ENCODE measurements at places on chromosomes 4 and X. TPM values are rescaled to one million over a fixed set of nuclear protein-coding genes. Genes with fewer than 3 reads are reported as not detected.

- DNase-seq, result no peak
Measured at GRCh38 chr4:106627051-106627450, 258.5 kb upstream of the GIMD1 start.

DNA sequence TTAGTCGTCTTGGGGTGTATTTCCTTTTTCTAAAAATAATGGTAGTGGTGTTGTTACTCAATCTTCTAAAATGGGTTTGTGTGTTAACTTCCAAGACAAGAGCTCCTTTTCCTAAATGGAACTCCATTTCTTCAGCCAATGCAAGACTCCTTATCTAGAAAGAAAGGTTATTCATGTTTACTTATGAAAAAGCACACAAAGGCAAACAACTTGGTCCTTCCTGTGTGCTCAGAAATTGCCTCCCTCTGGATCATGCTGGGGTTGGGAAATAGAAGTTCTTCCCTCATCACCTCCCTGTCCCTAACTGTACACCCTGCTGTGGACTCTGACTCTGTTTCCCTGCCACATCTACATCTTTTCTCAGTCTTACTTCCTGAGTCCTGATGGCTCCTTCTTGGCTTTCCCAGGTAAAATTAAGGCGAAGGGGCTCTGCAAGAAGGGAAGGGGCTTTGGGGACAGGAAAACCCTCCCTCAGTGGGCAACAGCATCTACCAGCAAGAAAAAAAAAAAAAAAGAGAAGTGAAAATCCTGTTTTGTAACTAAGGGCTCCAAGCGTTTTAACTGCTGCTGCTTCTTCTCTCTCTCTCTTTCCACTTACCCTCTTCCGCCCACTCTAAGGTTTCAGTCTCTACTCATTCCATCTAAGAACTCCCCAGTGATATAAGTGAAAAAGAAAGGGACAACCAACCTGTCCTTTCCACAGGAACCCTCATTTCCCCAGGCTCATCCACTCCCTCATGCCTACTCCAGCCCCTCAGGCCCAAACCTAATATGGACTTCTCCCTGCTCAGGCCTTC is 19.8 kb upstream of the TASL start:
- DNase-seq, result no peak

DNA sequence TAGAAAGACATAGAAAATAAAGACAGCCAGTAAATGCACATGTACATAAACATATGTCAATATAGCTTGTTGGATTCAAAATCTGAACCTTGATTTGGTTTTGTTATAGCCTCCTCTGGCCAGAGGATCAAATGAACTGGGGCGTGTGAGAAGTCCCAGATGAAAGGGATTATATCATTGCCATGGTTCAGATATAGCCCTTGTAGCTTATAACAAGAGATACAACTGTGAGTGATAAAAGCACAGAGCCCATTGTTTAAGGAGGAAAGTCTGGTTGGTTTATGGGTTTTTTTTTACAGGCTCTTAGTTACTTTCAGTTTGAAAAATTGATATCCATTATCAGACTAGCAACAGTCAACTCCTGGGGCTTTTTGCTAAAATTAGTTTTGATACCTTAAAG is 101.7 kb upstream of the GLRA2 start:
- DNase-seq, result no peak

GRCh38 chr4:37066159-37066558 is 178.4 kb upstream of the NWD2 start:
- DNase-seq, result no peak

The GATB gene
- 15.7 TPM for total RNA-seq

DNA sequence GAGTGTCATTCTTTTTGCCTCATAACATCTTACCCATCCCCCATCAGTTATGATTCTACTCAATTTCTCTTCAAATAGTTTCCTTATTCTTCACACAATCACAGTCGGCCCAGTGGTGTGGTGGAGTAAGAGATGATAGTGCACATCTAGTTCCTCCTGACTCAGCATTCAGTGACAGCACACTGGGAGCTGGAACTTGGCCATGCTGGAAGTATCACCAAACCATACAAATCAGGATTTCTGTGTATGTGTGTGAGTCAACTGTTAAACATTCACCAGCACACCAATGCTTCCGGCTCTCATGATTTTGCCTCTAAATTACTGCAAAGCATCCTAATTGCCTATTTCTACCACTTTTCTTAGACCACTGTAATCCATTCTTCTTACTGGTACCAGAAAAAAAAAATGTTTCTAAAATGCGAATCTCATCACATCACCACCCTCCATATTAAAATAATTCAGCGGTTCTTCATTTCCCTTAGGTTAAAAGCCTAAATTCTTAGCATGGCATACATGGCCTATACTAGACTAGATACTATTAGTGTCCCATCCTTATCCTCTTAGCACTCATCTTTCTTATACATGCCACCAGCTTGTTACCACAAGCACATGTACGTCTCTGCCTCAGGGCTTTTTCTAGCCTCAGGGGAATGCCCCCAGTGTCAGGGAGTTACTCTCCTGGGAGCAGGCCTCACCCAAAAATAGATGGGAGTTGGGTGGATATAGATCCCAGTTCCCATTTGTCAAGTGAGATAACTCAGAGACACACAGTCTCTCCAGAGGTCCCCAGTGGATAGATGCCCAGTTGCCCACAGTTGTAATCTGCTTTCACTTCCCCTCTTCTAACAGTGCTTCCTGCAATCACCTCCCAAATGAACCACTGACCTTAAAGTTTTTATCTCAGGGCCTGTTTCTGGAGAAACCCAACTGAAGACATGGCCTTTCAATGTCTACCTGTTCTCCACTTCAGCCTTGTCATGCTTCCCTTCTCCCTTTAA is 49.2 kb upstream of the DDX53 start:
- no peak for DNase-seq

GRCh38 chr4:148065075-148065474 is 333.2 kb downstream of the ARHGAP10 start:
- no peak for DNase-seq

GRCh38 chr4:188975271-188975670 is 836.0 kb downstream of the TRIML1 start:
- DNase-seq, result no peak

- no peak for DNase-seq
Measured at GRCh38 chr4:78667325-78667724, 108.8 kb upstream of the BMP2K start.

GRCh38 chr4:102687373-102687981 is 73.3 kb downstream of the MANBA start:
- DNase-seq, result no peak

- DNase-seq, result no peak
Measured at GRCh38 chrX:14508025-14508690, 21.2 kb upstream of the GLRA2 start.

DNA sequence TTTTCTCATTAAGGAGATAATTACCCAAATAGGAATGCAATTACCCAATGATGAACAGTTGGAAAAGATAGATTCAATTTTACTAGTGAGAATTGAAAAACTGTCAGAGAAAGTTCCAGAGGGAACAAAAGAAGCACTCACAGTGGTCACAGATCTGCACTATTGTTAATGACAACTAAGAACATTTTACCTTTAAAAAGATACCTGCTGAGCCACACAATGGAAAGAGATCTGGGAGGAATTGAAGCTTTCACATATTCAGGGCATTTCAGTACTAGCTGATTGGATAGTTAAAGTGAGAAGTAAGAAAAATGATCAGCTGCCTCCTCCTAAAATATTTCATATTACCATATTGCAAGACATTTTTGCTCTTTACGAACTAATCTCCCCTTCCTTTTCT is 1822.2 kb downstream of the STIM2 start:
- DNase-seq, result no peak

- DNase-seq, result no peak
Measured at GRCh38 chrX:13703135-13703534, 14.2 kb downstream of the RAB9A start.

DNA sequence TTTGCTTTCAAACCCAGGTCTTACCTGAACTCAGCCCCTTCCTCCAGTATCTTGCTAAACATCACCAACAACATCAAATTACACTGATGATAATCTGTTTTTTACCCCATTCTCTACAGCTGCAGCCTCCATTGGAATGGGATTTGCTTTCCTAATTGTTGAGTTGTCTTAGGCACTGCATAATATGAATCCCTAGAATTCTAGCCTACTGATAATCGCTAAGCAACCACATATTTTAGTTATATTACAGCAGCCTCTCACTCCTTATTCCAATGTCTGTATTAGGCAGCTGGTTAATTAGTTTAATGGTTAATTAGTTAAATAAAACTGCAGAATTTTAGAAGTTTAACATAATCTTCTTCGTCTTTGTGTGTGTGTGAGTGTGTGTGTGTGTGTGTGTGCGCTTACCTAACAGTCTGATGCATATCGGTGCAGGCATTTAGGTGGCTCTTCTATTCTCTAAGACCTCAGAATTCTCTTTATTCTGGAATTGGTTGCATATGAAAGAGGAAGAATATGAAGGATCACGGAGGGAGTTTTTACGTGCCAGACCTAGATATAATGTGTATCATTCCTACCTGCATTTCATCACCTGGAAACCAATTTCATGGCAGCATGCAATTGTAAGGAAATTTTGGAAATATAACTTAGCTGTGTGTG is 5.3 kb upstream of the COMMD8 start:
- no peak for DNase-seq

DNA sequence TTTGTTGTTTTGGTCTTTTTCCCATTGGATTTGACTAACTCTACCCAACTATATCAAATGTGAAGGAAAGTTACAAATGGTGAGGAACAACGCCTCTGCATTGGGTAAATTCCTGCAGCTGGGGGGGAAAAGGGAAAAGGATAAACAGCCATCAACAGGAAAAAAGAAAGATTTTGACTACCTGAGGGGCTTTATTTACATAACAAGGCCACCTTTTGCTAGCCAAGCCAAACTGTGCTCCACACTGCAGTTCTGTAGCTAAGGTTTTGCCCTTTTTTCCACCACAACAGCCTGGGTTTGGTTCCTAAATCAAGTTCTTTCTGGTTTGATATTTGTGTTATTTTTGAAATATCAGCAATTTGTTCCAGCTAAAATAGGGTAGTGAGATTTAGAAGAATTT is 40.8 kb downstream of the RHOXF2B start:
- no peak for DNase-seq

The COX18 gene
- 15.4 TPM for total RNA-seq

GRCh38 chr4:21802406-21802805 is 146.2 kb downstream of the KCNIP4 start:
- no peak for DNase-seq

The OCIAD2 gene
- total RNA-seq, result 108 TPM

- no peak for DNase-seq
Measured at GRCh38 chr4:3108211-3108610, 33.7 kb downstream of the HTT start.

The SLC49A3 gene
- 13.1 TPM for total RNA-seq

- DNase-seq, result no peak
Measured at GRCh38 chr4:68591204-68591603, 15.1 kb upstream of the UGT2B17 start.

DNA sequence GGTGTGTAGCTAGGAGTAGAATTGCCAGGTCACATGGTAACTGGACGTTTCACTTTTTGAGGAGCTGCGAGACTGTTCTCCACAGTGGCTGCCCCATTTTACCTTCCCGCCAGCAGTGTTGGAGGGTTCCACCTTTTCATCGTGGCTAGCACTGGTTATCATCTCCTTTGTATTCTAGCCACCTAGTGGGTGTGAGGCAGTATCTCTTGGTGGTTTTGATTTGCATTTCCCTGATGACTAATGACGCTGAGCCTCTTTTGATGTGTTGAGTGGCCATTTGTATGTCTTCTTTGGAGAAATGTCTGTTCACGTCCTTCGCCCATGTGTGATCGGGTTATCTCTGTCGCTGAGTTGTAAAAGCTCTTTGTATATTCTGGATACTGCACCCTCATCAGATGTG is 10.6 kb downstream of the ABCD1 start:
- DNase-seq, result no peak

- no peak for DNase-seq
Measured at GRCh38 chr4:47315346-47315745, 148.2 kb downstream of the COMMD8 start.

The ARHGEF9 gene
- 20.4 TPM for total RNA-seq

The DRP2 gene
- 0.29 TPM for total RNA-seq

- no peak for DNase-seq
Measured at GRCh38 chr4:113496698-113497097, 264.8 kb downstream of the CAMK2D start.

DNA sequence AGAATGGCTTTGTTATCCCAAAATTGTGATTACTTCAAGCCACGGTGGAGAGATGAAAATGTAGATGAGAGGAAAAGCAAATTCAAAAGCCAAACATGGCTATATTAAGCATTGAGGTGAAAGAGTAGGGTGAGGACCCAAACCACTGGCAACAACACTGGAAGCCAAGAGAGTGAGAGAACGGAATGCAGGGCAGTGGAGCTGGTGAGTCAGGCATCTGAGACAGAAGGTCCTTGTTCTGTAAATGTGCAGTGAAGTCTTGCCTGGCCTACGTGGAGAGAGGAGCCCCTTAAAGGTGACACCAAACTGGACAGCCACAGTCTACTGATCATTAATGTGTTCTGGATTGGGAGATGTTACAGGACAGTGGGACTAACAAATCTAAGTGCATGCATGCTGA is 22.8 kb upstream of the SEC24B start:
- DNase-seq, result no peak

DNA sequence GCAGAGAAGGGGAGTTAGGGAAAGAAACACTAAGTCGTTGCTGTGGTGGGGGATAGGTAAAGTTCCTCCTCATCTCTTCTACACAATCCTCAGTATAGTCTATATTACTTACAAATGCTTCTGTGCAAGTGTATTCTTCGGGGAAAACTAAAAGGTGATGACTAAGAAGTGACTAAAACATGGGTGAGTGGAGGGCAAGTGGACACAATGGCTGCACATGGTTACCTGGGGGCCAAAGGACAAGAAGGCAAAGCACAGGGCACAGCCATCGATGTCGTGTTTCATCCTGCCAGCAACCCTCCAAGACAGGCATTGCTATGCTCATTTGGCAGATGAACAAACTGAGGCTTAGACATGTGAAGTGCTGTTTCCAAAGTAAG is 35.5 kb upstream of the CCKAR start:
- no peak for DNase-seq

DNA sequence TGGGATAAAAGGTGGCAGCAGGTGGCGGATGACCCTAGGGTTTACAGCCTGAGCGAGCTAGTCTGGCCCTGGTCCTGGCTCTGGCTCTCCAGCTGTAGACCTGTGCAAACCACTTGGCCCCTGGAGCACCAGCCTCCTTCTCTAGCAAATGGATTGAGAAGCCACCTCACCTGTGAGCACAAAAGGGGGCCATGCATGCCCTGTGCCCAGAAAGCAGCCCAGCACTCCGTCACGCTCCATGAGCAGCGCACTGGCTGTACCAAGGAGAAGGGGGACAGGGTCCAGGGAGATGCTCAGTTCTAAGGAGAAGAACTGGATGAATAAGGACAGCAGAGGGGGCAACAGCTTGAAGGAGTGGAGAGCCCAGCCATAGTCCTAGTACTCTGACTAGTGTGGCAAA is 46.9 kb upstream of the C4orf50 start:
- DNase-seq, result no peak

DNA sequence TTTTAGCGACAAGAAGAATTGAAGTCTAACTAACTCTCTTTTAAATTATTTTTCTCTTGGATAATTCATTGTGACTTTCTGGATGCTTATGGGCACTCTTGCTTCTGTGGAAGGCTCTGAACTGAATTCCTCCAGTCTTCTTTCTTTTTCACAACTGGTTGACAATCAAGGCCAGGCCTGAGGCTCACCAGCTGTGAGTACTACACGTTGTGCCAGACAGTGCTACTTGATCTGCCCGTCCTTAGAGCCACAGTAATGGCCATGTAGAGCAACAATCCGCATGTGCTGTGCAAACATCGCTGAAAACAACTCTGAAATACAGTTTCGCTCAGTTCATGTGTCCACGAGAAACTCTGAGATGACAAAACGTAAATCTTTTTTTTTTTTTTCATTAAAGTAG is 1336.3 kb upstream of the AGA start:
- no peak for DNase-seq

Measured in progenitor cell of endocrine pancreas (in vitro differentiated cells).